MCF 10A (cell line): ENCODE measurements at places on chromosomes 16 and 17.

DNA sequence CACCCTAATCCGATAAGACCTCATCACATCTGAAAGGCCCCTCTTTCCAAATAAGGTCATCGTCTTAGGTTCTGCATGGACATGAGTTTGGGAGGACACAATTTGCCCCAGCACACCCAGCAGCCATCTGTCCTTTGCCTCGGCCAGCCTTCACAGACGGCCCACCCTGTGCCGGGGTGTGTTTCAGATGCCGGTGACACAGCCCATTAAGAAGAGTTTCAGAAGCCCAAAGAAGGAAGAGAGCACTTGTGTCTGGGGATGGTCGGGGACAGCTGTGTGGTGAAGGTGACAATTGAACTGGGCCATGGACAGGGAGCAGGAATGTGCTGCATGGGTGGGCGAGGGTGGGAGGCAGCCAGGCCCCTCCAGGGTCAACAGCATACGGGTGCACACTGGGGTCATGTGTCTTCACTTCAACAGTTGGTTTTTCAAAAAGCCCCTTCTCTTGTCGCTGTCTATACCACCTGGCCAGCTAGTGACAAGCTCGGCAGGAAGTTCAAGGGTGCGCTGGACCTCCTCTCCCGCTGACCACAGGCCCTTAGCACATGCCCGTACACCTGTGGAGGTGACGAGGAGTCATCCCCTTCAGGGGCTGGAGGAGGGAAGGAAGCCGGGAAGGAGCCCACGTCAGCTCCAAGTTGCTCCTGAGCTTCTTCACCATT lies 183.1 kb downstream of the C16orf95 start:
- DNase-seq = no peak
- H3K36me3 ChIP-seq = no peaks in the 10 kb centered on the region
- no peaks in the 10 kb centered on the region for H3K27me3 ChIP-seq
- H3K27ac ChIP-seq = no peak overlapping the region
- H3K4me3 ChIP-seq = no peak overlapping the region

DNA sequence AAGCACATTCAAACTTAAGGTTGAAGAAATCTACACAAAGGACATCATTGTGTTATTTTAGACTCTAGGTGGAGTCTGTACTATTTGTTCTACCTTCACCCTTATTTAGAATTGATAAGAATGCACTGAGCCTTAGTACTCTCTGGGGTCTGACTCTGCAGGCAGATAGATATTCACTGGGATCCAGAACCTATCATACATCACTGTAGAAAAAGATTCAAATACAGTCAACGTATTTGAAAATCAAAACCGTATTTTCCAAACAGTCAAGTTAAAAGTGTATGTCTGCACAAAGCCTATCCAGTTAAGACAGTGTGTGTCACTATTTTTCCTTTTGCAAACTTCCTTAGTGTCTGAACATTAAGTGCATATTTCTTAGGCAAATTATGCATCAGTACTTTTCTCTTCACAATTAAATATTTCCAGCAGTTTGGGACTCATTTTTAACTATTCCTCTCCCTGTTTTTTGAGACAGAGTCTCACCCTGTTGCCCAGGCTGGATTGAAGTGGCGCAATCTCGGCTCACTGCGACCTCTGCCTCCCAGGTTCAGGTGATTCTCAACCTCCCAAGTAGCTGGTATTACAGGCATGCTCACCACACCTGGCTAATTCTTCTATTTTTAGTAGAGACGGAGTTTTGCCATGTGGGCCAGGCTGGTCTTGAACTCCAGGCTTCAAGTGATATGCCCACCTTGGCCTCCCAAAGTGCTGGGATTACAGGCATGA lies 22.3 kb downstream of the MOSMO start:
- no peaks in the 10 kb centered on the region for H3K27me3 ChIP-seq
- H3K36me3 ChIP-seq = peaks cover 9% of the 10 kb centered on the region
- no peak overlapping the region for H3K4me3 ChIP-seq
- peaks cover 51% of the 10 kb centered on the region for H3K4me1 ChIP-seq
- peak overlapping the region; percentile 36 for H3K27ac ChIP-seq

GRCh38 chr17:27871407-27871806 lies 21.8 kb downstream of the LYRM9 start:
- H3K27me3 ChIP-seq = peaks cover 6% of the 10 kb centered on the region
- peaks cover 8% of the 10 kb centered on the region for H3K4me1 ChIP-seq
- H3K4me3 ChIP-seq = no peak overlapping the region
- no peaks in the 10 kb centered on the region for H3K36me3 ChIP-seq
- no peak overlapping the region for H3K27ac ChIP-seq

- H3K4me3 ChIP-seq = no peak overlapping the region
- peak; percentile 8 for DNase-seq
- no peaks in the 10 kb centered on the region for H3K36me3 ChIP-seq
- H3K27ac ChIP-seq = no peak overlapping the region
- H3K4me1 ChIP-seq = no peaks in the 10 kb centered on the region
Observed at GRCh38 chr16:84324434-84325262, 30.0 kb downstream of the WFDC1 start.

DNA sequence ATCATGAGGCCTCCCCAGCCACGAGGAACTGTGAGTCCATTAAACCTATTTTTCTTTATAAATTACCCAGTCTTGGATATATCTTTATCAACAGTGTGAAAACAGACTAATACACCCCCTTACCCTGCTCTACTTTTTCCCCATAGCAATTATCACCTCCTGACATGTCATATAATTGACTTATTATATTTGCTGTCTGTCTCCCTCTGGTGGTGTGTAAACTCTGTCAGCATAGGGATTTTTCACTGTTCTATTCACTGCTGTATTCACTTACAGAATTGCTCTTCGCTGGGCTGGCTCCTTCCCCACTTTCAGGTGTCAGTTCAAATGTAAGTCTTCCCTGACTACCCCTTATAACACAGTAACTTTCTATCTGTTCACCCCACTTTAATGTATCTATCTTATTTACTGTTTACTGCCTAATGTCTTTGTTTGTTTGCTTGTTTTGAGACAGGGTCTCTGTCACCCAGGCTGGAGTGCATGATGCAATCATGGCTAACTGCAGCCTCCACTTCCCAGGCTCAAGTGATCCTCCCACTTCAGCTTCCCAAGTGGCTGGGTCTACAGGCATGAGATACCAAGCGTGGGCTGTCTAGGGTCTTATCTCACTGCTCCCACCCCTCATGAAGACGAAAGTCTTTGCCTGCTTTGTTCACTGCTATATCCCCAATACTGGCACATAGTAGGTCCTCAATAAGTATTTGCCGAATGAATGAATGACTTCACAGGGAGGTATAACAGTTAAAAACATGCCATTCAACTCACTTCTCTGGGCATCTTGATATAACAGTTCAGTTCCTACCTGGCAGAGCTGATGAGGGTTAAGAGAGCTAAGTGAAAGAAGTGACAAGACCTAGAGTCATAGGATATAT lies 52.4 kb upstream of the CDH3 start:
- H3K27ac ChIP-seq = no peak overlapping the region
- H3K4me1 ChIP-seq = peaks cover 15% of the 10 kb centered on the region
- no peaks in the 10 kb centered on the region for H3K27me3 ChIP-seq
- no peaks in the 10 kb centered on the region for H3K36me3 ChIP-seq
- DNase-seq = peak; percentile 25

- H3K36me3 ChIP-seq = no peaks in the 10 kb centered on the region
- no peak overlapping the region for H3K4me3 ChIP-seq
- H3K4me1 ChIP-seq = no peaks in the 10 kb centered on the region
- peaks cover 43% of the 10 kb centered on the region for H3K27me3 ChIP-seq
- no peak overlapping the region for H3K27ac ChIP-seq
Observed at GRCh38 chr16:22705799-22706198, 108.2 kb upstream of the HS3ST2 start.

DNA sequence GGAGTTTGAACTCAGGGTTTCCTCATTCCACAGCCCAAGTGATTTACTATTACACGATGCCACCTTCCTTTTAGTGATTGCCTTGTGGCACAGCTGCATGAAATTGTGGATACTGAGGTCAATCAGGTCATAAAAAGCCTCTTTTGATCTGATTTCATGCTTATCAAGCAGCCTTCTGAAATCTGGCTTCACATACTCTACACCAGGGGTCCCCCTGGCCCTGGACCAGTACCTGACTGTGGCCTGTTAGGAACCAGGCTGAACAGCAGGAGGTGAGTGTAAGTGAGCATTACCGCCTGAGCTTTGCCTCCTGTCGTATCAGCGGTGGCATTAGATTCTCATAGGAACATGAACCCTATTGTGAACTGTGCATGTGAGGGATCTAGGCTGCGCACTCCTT lies 13.8 kb downstream of the SLFN5 start:
- peaks cover 7% of the 10 kb centered on the region for H3K27me3 ChIP-seq
- peaks cover 25% of the 10 kb centered on the region for H3K4me1 ChIP-seq
- H3K36me3 ChIP-seq = peaks cover 59% of the 10 kb centered on the region
- H3K27ac ChIP-seq = peak overlapping the region; percentile 22
- H3K4me3 ChIP-seq = no peak overlapping the region

- no peak overlapping the region for H3K27ac ChIP-seq
- H3K36me3 ChIP-seq = no peaks in the 10 kb centered on the region
- H3K4me3 ChIP-seq = no peak overlapping the region
- no peak for DNase-seq
- H3K27me3 ChIP-seq = no peaks in the 10 kb centered on the region
Observed at GRCh38 chr16:14112539-14112856, 41.4 kb downstream of the MRTFB start.

- no peaks in the 10 kb centered on the region for H3K36me3 ChIP-seq
- H3K4me1 ChIP-seq = peaks cover 17% of the 10 kb centered on the region
- H3K27me3 ChIP-seq = no peaks in the 10 kb centered on the region
- peak overlapping the region; percentile 63 for H3K27ac ChIP-seq
- no peak overlapping the region for H3K4me3 ChIP-seq
Observed at GRCh38 chr16:13315642-13316427, 414.4 kb downstream of the SHISA9 start.

GRCh38 chr17:74865504-74866197 lies 6.0 kb upstream of the GRIN2C start:
- no peak for DNase-seq
- no peak overlapping the region for H3K4me3 ChIP-seq
- peaks cover 5% of the 10 kb centered on the region for H3K27me3 ChIP-seq
- H3K4me1 ChIP-seq = no peaks in the 10 kb centered on the region

DNA sequence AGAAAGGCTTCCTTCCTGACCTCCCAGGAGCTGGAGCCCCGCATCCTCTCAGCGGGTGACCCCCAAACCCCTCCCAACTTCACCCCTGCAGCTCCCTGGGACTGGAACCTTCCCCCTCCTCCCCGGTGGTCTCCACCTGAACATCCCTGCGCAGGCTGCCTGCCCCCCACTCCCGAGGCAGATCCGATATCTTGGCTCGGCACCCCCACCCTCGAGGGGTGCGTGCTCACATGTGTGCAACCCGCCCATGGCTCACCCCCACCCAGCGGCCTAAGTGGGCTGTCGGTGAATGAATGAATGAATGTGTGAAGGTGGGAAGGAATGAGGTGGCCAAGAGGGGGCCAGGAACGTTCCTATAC lies 39.7 kb downstream of the SLC7A5 start:
- no peak overlapping the region for H3K27ac ChIP-seq
- H3K4me1 ChIP-seq = peaks cover 4% of the 10 kb centered on the region
- no peaks in the 10 kb centered on the region for H3K27me3 ChIP-seq
- no peak for DNase-seq
- peaks cover 86% of the 10 kb centered on the region for H3K36me3 ChIP-seq
- no peak overlapping the region for H3K4me3 ChIP-seq

DNA sequence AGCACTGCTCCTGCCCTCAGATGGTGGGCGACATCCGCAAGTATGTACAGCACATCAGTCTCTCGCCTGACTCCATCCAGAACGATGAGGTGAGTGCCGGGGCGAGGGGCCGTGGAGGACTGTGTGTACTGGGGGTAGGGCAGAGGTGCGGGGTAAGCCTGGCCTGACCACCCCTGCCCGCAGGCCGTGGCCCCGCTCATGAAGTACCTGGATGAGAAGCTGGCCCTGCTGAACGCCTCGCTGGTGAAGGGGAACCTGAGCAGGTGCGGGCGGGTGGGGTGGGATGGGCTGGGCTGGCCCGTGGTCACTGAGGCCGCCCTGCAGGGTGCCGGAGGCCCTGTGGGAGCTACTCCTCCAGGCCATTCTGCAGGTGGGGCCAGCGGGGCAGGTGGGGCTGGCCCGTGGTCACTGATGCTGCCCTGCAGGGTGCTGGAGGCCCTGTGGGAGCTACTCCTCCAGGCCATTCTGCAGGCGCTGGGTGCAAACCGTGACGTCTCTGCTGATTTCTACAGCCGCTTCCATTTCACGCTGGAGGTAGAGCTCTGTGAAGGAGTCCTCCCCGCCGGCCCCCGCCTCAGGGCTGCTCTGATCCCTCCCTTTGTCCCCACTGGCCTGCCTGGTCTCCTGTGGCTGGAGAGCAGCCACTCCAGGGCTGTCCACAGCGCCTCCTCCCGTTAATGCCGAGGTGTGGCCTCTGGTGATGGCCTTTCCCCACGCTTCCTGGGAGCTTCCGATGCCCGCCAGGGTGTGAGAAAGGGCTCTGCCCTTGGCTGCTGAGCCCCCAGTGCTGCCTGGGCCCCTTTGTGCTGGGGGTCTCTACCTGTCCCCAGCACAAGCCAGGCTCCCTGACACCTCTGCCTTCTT lies 5.0 kb downstream of the TSR3 start:
- no peak for DNase-seq
- no peaks in the 10 kb centered on the region for H3K27me3 ChIP-seq
- peaks cover 6% of the 10 kb centered on the region for H3K36me3 ChIP-seq
- H3K4me3 ChIP-seq = no peak overlapping the region

DNA sequence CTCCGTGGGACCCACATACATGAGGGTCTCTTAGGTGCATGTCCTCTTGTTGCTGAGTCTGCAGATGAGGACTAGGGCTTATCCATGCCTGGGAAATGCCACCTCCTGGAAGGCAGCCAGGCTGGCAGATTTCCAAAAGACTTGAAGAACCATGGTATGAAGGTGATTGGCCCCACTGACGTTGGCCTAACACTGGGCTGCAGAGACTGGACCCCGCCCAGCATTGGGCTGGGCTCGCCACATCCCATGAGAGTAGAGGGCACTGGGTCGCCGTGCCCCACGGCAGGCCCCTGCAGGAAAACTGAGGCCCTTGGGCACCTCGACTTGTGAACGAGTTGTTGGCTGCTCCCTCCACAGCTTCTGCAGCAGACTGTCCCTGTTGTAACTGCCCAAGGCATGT lies 38.2 kb upstream of the IL21R start:
- no peak overlapping the region for H3K27ac ChIP-seq
- peaks cover 41% of the 10 kb centered on the region for H3K36me3 ChIP-seq
- H3K27me3 ChIP-seq = no peaks in the 10 kb centered on the region
- DNase-seq = peak; percentile 56
- no peak overlapping the region for H3K4me3 ChIP-seq

- H3K4me3 ChIP-seq = no peak overlapping the region
- no peak overlapping the region for H3K27ac ChIP-seq
- H3K4me1 ChIP-seq = peaks cover 4% of the 10 kb centered on the region
- DNase-seq = no peak
- no peaks in the 10 kb centered on the region for H3K27me3 ChIP-seq
Observed at GRCh38 chr17:60164697-60165096, 14.9 kb downstream of the CA4 start.
